ENCODE measurements at places on chromosomes 1 and 21.
A peak's percentile ranks its signal among the peaks of the same experiment; 100 is the strongest.

DNA sequence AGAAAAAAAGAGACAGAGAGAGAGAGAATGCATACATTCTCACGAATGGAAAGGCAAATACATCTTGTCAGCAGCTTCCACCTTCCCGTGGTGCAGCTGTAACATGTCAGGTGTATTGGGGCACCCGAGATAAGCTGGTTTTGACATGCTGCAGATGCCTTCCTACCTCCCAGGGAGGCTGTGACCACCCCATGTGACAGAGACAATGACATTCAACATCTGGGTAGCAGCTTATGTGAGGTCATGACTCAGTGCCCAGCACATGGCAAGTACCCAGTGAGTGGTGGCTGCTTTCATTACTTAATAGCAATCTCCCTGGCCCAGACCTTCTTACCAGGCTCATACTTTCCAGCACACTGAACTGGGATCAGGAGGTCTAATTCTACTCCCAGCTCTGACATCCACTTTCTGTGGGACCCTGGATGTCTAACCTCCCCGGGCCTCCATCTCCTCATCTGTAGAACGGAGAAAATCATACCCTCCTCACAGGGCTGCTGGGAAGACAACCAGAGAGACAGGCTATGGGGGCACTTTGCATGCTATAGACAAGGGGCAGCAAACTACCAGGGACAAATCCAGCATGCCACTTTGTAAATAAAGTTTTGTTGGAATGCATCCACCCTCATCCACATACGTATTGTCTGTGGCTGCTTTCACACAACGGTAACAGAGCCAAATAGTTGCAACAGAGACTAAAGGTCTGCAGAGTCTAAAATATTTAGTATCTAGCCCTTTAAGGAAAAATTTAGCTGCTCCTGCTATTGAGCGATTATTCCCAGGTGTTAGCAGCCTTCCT, 38.5 kb upstream of the ZBTB40 start:
- peak; percentile 51 for DNase-seq

GRCh38 chr21:30146558-30147282, 19.9 kb downstream of the CLDN17 start:
- no peak for DNase-seq

DNA sequence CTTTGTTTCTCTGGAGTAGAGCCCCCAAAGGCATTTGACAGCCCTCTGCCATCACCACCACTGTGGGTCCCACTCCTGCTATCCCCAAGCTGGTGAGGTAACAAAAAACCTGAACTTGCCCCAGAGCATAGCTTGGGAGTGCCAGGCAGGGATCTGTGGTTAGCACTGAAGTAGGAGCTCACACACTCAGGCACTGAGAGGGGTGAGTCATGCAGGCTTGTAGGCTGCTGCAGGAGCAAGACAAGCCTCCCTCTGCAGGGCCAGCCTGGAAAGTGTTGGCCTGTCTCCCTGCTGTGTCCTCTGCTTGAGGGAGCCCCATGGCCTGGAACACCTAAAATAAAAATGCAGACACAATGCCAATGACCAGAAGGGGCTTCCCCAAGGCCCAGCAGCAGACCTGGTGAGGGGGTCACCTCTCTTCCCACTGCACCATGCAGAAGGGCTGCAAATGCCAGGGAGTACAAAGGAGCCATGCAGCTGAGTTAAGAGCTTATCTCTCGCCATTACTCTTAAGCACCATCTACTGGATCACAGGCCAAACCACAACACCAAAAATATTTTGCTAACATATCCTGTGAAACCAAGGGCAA, 108.9 kb upstream of the POGK start:
- no peak for DNase-seq

GRCh38 chr1:29653886-29654450, 417.6 kb downstream of the PTPRU start:
- no peak for DNase-seq

Measured in kidney capillary endothelial cell (primary cell).